Stimulated activated CD4-positive, alpha-beta T cell treated with anti-CD3 and anti-CD28 coated beads, TNF-alpha, amount 100 ng/mL, for 4 hours (primary cell): ENCODE measurements at places on chromosomes 12 and 14.

- no peak for DNase-seq
Observed at GRCh38 chr14:31205681-31206535, 1.7 kb downstream of the HECTD1 start.

DNA sequence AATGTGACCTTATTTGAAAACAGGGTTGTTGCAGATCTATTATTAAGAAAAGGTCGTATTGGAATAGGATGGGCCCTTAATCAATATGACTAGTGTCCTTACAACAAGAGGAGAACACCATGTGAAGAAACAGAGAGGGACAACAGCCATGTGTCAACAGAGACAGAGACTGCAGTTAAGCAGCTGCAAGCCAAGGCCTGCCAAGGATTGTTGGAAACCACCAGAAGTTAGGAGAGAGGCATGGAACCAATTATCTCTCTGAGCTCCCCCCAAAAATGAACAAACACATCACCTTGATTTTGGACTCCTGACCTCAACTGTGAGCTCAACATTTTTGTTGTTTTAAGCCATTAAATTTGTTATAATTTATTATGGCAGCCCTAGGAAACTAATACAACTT, 214.6 kb upstream of the PRKD1 start:
- no peak for DNase-seq

DNA sequence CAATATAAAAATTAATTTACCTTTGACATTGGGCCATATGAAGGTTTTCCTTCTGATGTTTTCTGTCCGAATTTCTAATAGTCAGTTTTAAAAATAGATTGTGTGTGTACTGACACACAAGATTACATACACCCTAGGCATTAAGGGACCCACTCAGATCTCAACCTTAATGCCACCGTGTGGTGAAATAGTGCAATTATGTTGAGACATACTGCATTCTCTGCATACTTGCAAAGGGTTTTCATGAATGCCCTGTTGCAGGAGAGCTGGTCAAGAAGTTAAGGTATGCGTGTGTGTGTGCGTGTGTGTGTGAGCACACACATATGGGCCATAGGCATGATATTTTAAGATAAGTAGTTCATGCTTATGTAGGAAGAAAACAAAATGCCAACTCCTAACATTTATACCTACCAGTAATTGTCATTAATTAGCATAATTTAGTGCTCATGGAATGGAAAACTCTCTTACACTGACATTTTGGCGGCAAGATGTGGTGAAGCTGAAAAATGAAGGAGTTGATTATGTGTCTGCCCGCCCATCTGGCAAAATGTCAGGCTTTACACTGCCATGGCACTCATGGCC, 58.8 kb downstream of the PIK3C2G start:
- no peak for DNase-seq

GRCh38 chr14:77022236-77022852, 6.2 kb downstream of the IRF2BPL start:
- DNase-seq = no peak

GRCh38 chr14:69968132-69968531, 88.9 kb downstream of the SMOC1 start:
- DNase-seq = no peak

- DNase-seq = no peak
Observed at GRCh38 chr12:34597548-34598351, 575.5 kb downstream of the ALG10 start.

DNA sequence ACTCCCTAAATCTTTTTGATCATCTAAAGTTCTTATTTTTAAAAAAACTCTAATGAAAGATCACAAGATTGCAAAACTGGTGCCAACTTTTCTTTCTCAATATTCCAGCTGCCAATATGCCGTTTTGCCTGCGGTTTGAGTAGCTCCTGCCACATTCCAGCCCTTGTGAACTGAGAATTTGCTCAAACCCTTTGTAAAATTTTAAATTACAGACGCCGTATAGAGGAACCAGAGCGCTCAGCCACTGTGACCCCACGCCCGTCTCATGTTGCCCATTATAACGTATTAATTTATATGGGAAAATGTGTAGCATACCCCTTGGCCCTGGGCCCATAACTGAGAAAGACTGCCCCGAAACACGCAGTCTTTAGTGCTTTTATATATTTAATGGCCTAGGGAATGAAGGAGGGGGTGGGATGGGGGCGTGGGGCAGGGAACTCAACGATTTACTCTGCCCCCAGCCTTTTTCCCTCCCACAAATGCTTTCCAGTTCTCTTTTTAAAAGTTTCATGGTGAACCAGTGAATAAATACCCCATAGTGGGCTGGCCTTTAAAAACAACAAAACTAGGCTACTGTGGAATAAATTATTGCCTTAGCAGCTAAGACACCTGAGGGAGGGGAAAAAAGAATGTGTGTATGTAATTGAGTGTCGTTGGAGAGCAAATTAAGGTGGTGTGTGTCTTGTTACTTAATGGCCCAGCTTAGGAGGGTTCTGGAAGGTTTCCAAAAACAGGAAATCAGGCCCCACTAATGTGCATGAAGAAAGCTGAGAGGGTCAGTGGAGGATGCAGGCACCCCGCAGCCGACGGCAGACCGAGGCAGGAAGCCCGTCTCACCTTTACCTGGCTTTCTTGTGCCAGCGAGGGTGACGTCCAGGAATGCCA, 45.7 kb upstream of the RFLNA start:
- no peak for DNase-seq

DNA sequence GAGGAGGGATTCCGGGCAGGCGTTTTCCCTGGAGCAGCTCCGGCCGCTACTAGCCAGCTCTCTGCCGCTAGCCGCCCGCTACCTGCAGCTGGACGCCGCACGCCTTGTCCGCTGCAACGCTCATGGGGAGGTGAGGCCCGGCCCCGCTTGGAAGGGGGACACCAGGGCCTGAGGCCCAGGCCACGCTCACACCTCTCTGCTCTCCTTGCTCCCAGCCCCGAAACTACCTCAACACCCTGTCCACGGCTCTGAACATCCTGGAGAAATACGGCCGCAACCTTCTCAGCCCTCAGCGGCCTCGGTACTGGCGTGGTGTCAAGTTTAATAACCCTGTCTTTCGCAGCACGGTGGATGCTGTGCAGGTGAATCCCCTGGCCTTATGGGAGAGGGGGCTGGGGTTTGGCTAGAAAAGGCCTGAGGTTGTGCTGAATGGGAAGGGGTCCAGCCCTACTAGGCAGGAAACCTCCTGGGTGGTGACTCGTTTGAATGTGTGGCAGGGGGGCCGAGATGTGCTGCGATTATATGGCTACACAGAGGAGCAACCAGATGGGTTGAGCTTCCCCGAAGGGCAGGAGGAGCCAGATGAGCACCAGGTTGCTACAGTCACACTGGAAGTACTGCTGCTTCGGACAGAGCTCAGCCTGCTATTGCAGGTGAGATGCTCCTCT, 597 bp downstream of the RNF31 start:
- DNase-seq = no peak

DNA sequence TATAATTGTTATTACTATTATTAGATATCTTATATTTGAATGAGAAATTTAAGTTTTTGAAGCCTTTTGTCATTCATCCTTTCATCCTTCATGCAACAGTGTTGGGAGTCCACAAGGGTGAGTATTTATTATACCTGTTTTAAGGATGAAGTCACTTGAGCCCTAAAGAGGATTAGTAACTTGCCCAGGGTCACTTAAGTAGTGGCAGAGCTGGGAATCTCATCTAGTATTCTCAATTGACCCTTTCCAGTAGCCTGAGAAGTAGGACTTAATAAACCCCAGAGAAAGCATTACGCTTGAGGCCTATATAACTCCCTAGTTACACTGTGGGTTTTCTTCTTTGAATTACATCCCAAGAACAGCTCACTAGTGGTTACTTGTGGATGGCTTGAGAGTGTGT, 119.8 kb downstream of the SRGAP1 start:
- no peak for DNase-seq

DNA sequence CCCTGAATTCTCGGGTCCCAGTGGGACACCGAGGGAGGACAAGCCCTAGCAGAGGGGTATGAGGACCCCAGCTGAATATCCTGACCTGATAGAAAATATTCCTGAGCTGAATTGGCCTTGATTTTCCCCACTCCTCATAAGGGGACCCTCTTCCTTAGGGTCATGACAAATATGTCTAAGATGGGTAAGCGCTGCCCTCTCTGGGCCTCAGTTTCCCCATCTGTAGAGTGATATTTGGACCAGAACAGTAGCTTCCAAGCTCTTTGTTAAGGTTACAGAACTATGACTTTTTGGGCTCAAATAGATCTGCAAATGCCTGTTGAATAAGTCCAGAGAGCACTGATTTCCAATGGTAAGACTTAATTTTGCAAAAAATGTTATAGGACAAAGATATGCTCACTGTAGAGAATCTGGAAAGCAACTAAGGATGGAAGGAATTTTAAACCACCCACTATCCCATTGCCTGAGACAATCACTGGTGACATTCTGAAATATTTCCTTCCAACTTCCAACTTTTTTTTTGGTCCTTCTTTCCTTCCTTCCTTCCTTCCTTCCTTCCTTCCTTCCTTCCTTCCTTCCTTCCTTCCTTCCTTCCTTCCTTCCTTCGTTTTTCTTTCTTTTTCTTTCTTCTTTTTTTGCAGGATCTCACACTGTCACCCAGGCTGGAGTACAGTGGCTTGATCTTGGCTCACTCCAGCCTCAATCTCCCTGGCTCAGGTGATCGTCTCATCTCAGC, 32.0 kb downstream of the MYL2 start:
- DNase-seq = no peak

GRCh38 chr14:68111097-68111852, 291.7 kb downstream of the RAD51B start:
- no peak for DNase-seq

DNA sequence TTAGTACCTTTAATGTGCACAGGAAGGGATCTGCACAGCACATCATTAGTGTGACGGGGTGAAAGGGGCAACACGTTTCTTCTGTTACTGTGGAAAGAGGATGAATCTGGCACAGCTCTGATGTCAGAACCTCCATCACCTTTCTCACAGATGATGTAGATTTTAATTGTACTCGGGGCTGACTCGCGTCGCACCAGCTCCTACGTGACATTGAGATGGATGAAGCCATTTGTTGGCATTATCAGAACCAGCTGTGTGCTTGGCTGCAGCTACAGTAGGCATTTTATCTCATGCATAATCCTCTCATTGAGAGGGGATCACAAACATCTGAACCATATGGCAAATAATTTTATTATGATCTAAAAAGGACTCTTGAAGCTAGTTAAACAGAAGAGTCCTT, 173.6 kb downstream of the PDZRN4 start:
- DNase-seq = no peak

DNA sequence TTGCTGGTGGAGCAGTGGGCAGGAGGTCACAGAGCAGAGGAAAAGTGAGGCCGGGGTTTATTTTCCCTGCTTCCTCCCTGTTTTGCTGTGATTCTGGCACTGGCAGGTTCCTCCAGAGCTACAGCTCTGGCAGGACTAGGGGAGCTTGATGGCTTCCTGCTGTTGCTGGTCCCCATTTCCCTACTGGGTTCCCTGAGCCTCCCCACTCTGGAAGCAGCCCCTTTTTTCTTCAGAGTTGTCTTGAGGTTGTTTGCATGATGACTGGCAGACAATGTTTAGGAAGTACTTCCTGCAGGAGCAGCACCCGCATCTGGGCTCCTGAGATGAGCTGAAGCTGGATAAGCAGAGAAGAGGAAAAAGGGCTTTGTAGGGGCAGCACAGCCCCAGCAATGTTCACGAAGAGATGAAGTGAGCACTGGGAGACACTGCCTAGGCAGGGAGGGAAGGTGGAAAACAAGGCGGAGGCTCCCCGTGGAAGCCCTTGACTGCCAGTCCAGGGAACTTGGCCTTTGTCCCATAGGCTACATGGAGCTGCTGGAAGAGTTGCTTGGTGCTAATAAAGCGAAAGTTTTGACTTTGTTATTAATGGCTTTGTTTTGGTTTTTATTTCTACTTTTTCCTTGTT, 126.9 kb downstream of the SLC38A6 start:
- no peak for DNase-seq

DNA sequence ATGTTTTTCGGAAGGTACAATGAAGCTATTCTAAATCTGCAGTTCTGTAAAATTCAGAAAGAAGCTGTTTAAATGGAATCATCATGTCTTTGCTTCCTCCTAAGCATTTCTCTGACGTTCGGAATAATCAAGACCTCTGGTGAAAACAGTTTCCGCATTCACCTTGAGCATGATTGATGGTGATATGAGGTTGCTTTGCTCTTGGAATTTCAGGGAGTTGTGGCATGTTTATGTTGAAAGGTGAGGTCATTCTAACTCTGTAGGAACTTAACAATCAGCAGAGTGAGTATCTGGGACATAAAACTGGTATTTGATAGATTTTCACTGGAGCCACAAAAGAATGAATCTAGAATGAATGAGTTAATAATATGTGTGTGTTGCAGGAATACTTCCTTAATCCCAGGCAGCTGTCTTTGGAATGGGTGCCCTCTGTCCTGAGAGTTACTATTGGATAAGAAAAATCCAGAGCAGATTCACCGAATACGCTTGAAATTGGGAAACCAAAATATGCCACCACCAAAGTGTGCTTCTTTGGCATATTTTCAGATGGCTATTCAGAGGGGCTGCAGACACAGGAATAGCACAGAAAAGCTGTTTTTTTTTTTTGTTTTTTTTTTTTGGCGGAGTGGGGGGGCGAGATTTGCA, 599.1 kb downstream of the CCER1 start:
- DNase-seq = no peak

GRCh38 chr14:99329711-99330315, 57.8 kb upstream of the BCL11B start:
- no peak for DNase-seq

DNA sequence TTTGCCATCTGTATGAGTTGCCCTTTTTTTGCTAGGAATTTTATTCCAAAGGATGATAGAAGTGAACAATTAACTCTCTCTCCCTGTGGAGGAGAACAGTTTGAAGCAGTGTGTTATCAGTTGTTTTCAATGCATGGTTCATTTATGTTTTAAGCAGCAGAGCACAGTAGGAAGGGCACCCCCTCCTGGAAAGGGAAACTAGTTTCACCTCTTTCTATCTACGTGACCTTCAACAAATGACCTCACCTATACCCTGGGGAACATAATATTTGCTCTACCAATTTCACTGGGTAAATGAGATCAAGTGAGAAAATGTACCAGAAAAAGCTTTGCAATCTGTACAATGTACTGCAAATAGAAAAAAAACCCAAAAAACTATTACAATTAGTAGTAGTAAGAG, 5.4 kb upstream of the DCP1B start:
- no peak for DNase-seq

GRCh38 chr12:24478254-24478653, 470.6 kb downstream of the BCAT1 start:
- no peak for DNase-seq

DNA sequence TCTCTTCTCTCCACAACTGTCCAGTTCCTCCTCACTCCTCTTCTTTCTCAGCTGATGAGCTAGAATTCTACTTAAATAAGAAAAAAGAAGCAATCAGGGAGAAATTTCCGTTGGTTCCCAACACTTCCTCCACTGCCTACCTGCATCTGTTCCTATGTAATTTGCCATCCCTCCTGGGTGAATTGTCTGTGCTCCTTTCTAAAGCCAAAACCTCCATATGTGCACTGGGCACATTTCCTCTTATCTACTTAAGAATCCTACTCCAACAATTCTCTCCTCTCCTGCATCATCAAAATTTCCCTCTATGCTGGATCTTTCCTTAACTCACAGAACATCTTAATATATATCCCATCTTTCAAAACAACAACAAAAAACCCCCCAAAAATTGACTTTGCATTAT, 35.2 kb downstream of the GPR65 start:
- no peak for DNase-seq

- DNase-seq = no peak
Observed at GRCh38 chr14:61643555-61643954, 51.8 kb upstream of the HIF1A start.

- no peak for DNase-seq
Observed at GRCh38 chr12:88753066-88753465, 172.8 kb upstream of the KITLG start.
